Nucleus accumbens (tissue), 56 donors: ENCODE measurements at places on chromosomes 12 and 14.

DNA sequence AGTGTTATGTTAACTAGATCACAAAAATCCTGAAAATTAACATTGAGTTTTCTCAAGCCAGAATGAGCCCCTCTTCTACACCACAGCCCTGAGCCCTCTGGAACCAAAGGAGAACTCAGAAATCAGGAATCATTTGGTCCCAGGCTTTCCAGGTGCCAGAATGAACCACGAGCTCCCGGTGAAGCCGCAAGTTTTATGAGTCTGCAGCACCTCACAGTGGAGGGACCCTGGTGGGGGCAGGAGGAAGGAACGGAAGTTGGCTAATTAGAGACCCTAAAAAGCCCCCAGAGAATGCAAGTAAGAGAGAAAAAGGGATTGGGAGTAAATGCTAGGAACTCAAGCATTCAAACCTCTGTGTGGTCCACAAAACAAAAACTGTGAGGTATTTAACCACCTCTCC is 52.9 kb upstream of the BCL2L14 start:
- DNase-seq, result no peak

- no peak for DNase-seq
These were observed 44.0 kb downstream of the KICS2 start for GRCh38 chr12:64178122-64178521.

DNA sequence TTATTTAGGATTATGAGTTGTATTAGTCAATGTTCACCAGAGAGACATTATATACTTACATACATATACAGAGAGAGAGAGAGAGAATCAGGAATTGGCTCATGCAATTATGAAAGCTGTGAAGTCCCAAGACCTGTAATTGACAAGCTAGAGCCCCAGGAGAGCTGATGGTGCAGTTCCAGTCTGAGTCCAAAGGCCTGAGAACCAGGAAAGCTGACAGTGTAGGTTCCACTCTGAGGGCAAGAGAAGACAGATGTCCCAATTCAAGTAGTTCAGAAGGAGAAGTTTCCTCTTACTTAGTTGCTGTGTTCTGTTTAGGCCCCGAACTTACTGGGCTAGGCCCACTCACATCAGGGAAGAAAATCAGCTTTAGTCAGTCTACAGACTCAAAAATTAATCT is 76.4 kb upstream of the FICD start:
- no peak for DNase-seq

GRCh38 chr14:61357123-61357522 is 35.7 kb downstream of the PRKCH start:
- no peak for DNase-seq

GRCh38 chr12:72491426-72491825 is 219.3 kb downstream of the TRHDE start:
- no peak for DNase-seq

DNA sequence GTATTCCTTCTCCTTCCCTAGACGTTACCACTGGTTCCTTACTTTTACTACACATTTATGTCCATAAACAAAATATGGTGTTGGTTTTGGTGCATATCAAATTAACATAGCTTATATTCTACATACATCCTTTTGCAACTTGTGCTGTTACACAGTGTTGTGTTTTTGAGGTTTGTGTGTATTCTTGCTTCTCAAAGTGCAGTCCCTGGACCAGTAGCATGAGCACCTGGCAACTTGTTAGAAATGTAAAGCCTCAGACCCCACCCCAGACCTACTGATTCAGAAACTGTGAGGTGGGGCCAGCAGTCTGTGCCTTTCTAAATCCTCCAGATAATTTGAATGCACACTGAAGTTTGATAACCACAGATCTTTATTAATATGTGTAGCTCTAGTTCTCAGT is 65.9 kb downstream of the RNFT2 start:
- no peak for DNase-seq

- DNase-seq, result no peak
These were observed 5.1 kb downstream of the SLC38A2 start for GRCh38 chr12:46367351-46368029.

DNA sequence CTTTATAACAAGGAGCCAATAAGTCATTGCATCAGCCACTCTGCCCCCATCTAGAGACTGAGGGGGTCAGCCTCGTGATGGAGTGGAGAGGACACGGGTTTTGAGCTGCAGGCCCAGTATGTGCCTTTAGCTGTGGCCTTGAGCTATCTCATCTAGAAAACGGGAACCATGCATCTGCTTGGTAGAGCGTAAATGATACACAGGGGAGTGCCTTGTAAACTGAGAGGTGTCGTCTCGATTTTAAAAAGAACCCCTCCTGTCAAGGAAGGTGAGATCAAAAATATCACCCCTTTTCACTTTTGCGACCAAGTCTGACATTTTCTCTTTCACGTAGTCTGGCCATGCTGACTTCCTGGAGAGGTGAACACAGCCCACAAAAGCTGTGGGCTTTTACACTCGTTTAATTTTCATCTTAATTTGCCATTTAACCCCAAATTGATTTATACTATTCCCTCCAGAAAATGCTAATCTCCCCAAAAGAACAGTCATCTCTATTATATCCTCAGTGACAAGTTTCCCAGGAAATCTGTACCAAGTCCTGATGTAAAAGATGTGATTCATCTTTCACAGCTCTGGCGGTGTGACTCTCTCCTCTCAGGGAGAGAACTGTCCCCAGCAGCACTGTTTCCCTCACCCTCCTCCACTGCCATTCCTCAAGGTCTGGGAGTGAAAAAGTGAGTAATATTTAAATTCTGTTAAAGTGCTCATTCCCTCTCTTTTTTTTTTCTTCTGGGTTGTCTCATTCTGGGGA is 30.6 kb downstream of the VCPKMT start:
- peak; percentile 16 for DNase-seq

DNA sequence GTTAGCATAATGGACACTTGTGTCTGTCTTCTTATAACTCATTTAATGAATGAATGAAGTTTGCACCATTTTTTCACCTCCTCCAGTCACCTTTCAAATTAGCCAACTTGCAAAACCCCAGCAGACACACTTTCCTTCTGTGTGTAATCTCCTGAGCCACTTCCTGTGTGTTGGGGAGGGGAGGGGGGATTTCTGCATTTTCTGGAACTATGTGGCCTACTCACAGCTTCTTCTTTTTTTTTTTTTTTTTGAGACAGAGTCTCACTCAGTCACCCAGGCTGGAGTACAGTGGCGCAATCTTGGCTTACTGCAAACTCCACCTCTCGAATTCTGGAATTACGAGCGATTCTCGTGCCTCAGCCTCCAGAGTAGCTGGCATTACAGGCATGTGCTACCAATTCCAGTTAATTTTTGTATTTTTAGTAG is 4.1 kb upstream of the SERPINA1 start:
- DNase-seq, result no peak

- DNase-seq, result no peak
These were observed 3.1 kb upstream of the RIPK3 start for GRCh38 chr14:24342889-24343288.

- no peak for DNase-seq
These were observed 263.6 kb upstream of the CRY1 start for GRCh38 chr12:107356937-107357295.

DNA sequence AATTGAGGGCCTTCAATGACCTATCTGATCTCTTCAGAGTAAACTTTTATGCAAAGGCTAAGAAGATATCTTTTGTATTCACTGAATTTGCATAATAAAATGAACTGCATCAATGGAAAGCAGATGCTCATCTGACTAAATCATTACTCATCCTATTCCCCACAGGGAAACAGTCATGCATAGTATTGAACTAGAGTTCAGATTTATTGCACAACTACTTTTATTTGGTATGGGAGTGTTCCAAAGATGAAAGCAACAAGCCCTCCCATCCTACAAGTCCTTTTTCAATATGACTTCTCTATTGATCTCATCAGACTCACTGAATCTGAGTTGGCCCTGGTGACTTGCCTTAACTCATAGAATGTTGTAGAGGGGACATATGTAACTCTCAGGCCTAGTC is 159.8 kb downstream of the KITLG start:
- no peak for DNase-seq

- DNase-seq, result no peak
These were observed 7.2 kb downstream of the EEA1 start for GRCh38 chr12:92921877-92922276.

DNA sequence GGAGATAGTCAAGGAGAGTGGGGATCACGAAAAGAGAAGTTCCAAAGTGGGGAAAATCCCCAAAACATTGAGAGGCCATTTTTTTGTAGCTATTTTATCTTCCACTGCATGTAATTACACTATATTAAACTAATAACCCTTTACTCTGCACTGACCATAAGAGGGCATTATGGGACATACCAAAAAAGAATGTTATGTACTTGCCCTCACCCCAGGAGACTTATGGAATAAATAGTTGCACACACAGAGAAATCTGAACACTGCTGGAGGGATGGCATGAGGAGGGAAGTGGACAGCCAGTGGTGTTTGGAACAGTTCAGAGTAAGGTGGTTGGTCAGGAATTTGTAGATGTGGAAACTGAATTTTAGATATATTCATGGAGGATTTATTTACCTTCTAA is 422.9 kb downstream of the SNAPC1 start:
- DNase-seq, result no peak
